ENCODE measurements at places on chromosomes 7 and 10.

- DNase-seq, result no peak
These were observed 183.7 kb upstream of the TCERG1L start for GRCh38 chr10:131495224-131495623.

GRCh38 chr10:108439397-108439796, 1274.9 kb upstream of the SORCS1 start:
- DNase-seq, result no peak

GRCh38 chr7:108455551-108455997, 662 bp downstream of the NRCAM start:
- DNase-seq, result no peak

DNA sequence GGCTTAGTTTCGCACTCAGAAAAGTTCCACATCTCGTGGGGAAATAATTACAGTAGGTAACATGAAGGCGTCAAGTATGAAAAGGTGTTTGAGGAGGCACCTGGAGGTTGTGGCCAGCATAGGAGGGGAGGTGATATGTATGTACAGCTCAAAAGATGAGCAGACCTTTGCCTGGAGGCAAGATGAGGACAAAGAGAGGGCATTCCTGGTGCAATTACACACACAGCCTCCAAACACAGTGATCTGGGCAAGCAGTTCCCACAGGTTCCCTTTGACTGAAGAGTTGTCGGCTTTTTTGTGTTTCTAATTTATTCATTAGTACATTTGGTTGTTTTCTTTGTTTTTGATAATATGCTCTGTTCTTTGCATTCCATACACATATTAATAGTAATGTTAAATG, 46.9 kb downstream of the CDK14 start:
- no peak for DNase-seq

GRCh38 chr7:66330961-66331360, 125.8 kb downstream of the TPST1 start:
- DNase-seq, result no peak

DNA sequence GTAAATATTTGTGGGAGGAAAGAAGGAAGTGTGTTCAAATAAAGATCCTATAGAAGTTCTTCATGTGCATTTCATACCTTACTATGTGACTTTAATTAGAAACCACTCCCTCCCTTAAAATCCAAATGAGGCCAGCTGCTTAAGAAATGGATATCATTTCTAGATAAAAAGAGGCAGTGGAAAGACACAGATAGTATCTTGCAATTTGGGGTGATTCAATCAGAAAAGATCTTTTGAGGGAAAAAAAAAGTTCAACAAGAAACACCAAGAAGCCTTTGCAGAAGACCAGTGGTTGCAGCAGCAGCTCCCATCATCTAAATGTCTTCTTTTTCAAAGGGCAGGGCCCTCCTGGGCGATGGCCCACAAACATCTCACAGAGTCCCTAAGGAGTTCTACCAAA, 200.1 kb downstream of the LRRN3 start:
- DNase-seq, result no peak

GRCh38 chr10:87850742-87851205, 12.6 kb downstream of the KLLN start:
- DNase-seq, result peak; percentile 18

- no peak for DNase-seq
These were observed 55.7 kb downstream of the DDC start for GRCh38 chr7:50509459-50509858.

DNA sequence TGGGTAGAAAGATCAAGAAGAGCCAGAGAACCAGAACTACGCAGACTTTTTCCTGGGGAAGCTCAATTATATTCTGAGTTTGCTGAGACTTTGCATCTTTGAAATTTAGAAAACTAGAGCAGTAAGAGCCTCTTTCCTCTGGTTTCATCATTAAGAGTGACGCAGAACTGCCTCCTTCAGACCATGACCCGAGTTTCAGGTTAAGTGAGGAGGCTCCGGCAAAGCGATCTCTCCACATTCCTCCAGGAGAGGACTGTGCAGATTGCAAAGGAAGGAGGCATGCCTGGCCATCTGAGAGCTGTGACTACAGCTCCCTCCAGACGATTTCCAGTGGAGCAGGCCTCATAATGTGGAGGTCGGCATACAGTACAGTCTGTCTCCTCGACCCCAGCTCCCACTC, 115.8 kb upstream of the LANCL2 start:
- no peak for DNase-seq

DNA sequence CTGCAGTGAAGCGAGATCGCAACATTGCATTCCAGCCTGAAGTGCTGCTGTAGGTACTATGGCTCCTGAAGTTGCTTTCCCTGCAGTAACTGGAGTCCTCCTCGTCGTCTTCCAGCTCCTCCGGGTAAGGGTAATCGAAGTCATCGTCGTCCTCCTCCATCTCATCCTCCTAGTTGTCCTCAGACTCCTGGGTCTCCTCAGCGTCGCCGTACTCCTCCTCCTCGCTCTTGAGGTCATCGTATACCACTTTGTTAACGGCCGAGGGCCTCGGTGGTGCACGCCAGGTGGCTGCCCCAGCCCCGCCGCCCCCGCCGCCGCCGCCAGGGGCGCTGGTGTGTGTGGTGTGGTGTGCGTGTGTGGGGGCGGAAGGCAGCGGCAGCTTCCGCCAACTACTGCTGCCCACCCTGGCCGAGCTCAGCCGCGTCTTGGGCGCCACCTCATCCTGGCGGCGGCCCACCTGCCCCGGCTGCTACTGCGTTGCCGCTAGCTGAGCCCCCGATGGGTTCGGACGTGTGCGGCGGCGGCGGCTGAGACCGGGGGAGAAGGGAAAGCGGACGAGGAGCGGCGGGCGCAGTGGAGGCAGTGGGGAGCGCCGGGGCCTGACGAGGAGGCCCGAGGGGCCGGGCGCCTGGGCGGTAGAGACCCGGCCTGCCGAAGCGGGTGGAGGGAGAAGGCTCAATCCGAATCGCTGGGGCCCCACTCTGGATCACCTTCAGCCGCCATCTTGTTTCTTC, 11.8 kb upstream of the ACBD5 start:
- no peak for DNase-seq

DNA sequence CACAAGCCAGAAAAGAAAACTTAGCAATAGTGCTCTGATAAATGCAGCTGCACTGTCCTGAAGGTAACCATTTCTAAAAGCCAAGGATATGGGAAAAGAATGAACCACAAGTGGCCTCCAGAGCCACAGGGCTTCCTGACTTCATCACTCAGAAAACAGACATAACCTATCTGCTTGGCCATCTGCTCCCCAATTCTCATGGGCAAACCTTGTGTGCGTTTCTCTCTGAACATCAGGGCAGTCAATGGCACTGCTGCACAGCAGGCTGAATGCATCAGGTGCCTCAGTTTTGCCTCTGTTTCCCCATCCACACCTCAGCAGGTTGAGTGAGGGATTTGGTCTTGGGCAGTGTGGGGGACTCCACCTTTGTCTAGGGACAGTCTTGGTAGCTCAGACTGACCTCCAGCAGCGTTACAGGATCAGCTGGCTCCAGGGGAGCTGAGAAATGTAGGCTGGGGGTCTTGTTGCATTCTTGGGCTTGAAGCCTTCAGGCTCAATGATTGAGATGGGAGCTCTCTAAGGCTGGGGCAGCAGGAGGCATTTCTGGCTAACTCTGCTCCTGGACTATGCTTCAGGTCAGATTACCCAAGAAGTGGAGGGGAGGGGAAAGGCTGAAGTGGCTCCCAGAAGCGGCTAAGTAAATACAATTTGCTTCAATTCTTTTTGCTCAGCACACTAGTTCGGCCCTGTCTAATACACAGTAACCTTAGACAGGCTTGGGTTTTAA, 23.6 kb upstream of the PDLIM1 start:
- peak; percentile 26 for DNase-seq
